ENCODE measurements at places on chromosomes 13 and 19.

GRCh38 chr13:112443191-112443994, 67.2 kb downstream of the SPACA7 start:
- no peak for DNase-seq

GRCh38 chr19:10422846-10423245, 2.5 kb downstream of the PDE4A start:
- no peak for DNase-seq

DNA sequence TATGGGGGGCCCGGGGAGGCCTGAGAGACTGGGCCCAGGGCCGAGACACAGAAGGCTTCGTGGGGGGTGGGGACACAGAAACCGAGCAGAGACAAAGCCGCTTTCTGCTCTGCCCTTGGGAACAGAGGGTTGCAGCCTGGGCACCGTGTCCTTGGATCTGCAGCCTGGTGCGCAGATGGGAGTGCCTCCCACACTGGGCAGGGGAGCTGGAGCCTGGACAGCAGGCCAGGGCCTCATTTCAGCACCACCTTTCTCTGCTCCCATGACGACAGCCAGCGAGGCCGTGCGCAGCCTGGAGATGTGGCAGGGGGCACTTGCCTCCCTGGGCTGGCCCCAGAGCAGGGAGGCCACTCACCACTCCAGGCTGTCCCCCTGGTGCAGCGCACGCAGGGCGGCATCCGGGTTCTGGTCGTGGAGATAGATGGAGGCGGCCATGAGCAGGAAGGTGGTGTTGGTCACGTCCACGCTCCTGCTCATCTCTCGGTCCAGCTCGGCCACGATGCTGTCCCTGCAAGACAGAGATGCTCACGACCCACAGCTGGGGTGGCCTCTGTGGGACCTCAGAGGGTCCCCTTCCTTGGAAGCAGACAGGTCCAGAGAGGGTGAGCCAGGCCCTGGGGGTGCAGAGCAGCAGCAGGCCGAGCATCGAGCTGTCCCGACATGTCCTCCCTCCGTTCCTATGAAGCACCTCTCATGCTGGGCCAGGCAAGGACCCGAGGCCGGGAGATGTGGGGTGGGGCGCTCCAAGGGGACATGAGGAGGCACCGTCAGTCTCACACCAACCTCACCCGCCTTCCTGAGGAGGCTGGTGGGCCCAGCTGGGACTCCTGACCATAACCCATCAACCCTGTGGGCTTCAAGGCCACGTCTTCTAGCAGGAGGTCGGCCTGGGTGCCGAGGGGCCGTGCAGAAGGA, 10.9 kb upstream of the CERS1 start:
- DNase-seq, result no peak

DNA sequence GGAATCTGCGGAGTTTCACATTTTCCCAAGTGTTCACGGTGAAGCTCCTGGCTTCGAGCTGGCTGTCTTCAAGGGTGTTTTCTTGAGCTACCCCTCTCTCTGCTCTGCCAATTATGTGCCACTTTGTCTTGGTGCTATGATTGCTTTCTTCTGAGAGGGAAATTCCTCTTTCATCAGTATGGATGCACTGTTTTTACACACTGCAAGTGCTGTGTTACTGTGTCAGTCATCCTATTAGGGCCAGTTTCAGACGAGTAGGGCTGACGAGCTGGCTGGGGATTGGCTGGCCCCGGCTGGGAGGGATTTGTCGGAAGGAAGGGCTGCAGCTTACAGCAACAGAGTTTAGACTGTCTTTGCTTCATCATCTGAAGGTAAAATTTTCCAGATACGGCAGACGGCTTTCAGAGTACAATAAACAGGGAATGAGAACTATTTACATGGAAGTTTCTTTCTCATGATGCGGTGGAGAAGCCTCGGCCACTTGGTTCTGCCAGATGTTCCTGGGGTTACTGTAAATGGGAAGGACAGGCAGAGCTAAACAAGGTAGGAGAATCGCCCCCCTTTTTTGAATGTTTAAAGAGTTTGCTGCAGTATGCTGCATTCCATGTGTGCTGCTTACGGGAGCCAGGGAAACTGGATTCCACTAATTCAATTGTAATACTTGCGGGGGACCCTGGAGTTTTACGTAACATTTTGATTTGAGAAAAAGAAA, at the start of gene MBNL2:
MBNL2 (plus strand) TSS at position 345 of the 712 bp plus-strand sequence. CDS start 53,903 bp downstream, outside the sequence.
- no peak for DNase-seq

DNA sequence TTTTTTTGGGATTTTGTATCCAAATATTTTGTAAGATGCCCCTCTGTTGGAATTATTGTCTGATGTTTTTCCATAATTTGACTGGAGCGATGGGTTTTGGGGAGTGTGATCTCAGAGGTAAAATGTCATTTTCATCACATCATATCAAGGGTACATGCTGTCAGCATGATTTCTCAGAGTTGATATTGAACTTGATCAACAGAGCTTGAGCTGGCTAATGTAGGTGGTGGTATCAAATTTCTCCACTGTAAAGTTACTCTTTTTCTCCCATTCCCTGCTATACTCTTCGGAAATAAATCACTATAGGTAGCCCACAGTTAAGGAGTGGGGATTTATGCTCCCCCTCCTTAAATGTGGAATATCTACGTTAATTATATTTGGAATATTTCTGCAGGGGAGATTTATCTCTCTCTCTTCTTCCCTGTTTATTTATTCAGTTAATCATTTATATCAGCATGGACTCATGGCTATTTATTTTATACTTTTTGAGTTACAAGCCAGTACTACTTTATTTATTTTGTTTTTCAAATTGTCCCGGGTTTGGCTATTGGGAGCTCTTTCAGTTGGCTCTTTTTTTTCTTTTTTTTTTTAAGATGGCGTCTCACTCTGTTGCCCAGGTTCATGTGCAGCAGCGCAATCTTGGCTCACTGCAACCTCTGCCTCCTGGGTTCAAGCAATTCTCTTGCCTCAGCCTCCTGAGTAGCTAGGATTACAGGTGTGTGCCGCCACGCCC, 8.8 kb downstream of the SETDB2 start:
- no peak for DNase-seq

DNA sequence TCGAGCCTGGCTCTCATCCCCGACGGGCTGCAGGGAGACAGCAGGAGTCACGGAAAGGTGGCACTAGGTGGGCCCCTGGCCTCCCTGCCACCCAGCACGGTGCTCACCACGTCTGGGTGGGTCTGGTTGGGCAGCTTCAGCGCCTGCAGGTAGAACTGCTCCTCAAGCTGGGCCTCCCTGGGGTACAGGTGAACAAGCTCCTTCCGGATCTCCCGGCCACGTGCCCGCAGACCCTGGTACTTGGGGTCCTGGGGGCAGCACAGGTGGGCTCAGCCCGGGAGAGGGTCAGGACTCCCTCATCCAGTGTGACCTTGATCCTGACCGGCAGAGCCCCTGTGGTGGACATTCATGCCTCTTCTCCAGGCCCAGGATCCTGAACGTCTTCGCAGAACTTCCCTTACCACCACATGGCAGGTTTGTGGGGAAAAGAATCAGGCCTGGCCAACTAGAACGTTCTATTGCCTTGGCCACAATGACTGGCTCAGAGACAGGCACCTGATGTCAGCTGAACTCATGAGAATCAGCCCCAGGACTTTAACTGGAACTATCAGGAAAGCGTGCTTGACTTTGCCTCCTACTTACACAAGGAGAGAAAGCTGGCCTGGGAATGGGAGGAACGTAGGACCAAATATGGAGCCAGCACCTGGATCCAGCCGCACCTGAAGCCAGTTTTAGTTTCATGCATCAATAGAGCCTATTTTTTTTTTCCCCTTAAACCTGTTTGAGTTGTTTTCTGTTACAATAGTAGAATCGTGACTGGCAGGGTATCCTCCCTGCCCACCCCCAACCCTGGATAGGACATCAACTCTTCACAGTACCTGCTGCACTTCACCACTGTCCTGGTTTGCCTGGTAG, 8.9 kb downstream of the SARS2 start:
- no peak for DNase-seq

GRCh38 chr13:34555988-34556387, 386.1 kb upstream of the NBEA start:
- DNase-seq, result no peak

GRCh38 chr19:28075229-28075628, 1137.7 kb downstream of the UQCRFS1 start:
- DNase-seq, result no peak

DNA sequence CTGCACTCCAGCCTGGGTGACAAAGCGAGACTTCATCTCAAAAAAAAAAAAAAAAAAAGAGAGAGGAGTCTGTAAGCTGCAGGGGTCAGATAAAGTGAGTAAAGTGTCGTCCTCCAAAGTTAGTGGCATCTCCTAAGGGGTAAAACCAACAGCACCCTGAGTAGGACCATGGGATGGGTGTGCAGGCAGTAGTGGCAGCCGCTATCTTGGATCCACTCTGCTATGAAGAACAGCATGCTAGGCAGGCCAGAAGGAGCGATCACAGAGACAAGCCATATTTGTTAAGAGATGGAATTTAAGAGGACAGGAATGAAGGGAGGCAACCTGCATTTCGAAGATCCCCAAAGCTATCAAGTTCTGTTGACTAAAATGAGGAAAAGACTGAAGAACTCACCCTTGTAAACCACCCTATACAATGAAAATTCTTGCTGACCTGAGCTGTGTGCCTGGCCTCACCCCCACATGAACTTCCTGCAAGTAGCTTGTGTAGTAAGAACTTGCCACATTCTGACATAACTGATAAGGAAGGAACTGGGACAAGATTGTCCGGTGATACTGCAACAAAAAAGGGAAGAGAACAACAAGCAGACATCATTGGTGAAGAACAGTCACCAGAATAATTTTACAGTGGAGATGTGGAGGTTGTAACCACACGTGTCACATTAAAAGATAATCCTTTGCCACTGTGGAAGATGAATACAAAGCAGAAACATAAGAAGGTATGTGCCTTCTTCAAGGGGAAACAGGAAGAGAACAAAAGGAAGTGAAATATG, 16.2 kb downstream of the DPY19L3 start:
- peak; percentile 99 for DNase-seq

DNA sequence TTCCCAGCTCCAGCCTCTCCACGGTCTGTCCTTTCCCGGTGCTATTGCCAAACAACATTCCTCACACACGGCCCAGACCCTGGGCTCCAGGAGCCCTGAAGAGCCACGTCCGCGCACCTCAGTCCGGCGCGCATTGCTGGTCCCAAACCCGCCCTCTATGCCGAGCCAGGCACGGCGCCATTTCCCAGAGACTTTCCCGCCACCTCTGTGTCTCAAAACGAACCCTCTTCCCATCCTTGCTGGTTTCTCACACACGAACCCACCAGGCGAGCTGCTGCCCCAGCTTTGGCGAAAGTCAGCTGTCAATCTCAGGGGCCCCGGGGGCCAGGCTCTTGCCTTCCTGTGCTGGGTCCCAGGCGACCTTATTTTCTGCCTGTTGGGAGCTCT, 28.0 kb upstream of the F7 start:
- no peak for DNase-seq

- DNase-seq, result no peak
These were observed 87.3 kb upstream of the PEG3 start for GRCh38 chr19:56927791-56928207.

- DNase-seq, result no peak
These were observed 437.8 kb downstream of the RFC3 start for GRCh38 chr13:34255711-34256110.

- no peak for DNase-seq
These were observed 41.6 kb downstream of the ARHGAP35 start for GRCh38 chr19:46902402-46902766.

- DNase-seq, result no peak
These were observed 160.3 kb downstream of the KCTD15 start for GRCh38 chr19:33956941-33957340.

DNA sequence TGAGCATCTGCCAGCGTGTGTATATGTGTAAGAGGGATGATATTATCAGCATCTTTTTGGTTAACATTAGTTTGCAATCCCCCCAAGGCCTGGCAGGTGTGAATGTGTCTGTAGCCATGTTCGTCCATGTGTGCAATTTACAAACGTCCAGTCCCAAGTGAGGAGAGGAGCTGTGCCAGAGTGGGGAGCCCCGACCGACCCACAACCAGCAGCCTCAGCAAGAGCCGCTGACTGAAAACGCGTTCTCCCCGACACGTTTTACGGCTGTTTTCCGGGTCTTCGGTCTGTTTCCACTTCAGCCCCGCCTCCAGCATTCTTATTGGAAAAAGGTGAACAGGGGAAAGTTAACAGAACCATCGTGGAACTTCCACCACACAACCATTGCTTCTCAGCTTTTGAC, 119.1 kb upstream of the SOX1 start:
- no peak for DNase-seq

- DNase-seq, result no peak
These were observed 15.0 kb downstream of the TDRD3 start for GRCh38 chr13:60411983-60412382.

DNA sequence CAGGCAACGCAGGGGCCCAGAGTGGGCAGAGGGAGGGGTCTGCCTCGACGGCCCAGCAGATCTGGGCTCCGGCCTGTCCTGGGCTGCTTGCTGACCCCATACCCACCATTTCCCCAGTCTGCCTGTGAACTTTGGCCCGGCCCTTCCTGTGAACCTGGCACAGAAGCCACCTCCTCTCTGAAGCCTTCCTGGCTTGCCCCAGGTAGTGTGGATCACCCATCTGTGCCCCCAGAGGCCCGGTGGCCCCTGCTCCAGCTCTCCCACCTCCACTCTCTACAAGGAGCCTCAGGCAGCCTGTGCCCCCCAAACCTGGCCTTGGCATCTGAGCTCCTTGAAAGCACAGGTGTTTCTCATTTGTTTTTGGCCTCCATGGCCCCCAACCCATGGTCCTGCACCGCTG, 15.7 kb downstream of the PLEKHF1 start:
- DNase-seq, result no peak

- no peak for DNase-seq
These were observed 33.9 kb upstream of the MIR17HG start for GRCh38 chr13:91313581-91313980.

- DNase-seq, result no peak
These were observed 6.7 kb downstream of the KCNJ14 start for GRCh38 chr19:48461982-48462655.

DNA sequence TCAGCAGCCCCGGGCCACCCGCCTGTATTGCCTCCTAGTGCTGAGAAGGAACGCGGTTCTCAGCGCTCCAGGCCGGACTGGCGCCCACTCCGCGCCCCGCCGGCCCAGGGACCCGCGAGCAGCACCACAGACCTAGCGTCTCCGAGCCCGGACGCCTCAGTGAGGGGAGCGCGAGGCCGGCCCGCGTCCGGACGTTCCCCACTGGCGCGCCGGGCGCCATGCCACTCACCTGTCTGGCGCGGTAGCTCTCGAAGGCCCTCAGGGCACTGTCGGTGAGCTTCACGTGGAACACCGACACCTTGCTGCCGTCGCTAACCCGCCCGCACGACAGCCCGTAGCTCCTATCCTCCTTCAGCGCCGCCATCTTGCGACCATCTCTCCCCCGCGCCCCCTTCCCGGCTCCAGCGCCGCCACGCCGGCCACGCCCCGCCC, at the start of gene ELL:
ELL (minus strand) TSS at position 379 of the 432 bp plus-strand sequence; CDS start at position 364, 15 bp downstream.
- DNase-seq, result no peak

GRCh38 chr19:29715701-29716581, 880 bp upstream of the C19orf12 start:
- DNase-seq, result peak; percentile 4

DNA sequence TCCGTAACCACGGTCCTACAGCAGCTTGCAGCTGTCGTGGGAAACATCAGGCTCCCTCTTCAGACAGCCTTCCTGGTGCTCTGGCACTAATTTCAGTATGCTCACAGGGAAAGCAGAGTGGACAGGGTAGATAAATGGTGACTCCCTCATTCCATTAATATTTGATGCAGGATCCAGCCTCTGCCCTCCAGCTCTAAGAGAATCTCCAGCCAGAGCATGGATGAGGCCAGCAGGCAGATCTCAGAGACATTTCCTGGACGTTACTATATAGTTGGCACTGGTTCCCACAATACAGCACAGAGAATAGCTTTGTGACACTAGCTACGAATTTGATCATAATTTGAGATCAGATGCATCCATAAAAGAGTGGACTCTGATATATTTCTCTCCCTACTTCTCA, 341.4 kb downstream of the LIG4 start:
- DNase-seq, result no peak
